ENCODE measurements at places on chromosomes 1 and 21.

DNA sequence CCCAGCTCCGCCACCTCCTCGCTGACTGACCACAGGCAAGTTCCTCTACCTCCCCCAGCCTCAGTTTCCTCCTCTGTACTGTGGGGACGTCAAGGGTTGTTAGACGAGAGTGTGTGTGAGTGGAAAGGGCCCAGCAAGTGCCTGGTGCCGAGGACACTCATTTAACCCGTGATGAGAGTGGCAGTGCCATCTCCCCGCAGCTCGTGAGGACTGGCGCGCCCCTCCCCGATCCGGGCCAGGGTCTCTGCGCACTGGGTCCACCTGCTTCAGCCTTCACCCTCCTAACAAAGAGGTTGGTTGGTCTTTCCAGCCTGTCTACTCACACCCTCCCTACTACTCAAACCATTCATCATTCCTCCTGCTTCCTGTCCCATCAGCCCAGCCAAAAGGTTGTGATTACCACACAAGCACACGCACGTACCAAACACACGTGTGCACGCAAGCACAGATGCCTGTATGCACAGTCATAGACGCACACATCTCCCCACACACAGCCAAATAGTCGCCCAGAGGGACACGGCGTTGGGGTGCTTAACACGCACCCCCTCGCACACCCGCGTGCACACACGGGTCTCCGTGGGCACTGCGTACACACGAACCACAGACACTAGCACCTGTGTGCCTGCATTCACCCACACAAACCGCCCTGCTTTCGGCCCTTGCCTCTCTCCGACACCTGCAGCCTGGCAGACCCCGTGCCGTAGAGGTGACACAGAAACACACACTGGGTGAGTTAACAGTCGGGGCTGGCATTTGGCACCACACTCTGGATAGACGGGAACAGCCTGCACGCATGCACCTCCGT lies 39.3 kb downstream of the TAS1R2 start:
- no peak for DNase-seq

DNA sequence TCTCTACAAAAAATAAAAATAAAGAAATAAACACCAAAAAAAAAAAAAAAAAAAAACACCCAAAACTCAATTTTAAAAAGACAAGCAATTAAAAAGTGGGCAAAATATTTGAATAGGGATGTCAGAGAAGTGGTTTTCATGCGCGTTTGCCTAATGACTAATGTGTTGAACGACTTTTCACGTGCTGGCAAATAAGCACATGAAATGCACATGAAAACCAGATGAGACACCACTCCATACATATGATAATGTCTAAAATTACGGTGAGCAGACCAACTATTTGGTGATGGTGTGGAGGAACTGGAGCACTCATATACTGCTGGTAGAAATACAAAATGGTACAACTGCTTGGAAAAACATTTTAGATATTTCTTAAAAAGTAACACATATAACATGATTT lies 39.4 kb upstream of the UHMK1 start:
- DNase-seq = no peak

DNA sequence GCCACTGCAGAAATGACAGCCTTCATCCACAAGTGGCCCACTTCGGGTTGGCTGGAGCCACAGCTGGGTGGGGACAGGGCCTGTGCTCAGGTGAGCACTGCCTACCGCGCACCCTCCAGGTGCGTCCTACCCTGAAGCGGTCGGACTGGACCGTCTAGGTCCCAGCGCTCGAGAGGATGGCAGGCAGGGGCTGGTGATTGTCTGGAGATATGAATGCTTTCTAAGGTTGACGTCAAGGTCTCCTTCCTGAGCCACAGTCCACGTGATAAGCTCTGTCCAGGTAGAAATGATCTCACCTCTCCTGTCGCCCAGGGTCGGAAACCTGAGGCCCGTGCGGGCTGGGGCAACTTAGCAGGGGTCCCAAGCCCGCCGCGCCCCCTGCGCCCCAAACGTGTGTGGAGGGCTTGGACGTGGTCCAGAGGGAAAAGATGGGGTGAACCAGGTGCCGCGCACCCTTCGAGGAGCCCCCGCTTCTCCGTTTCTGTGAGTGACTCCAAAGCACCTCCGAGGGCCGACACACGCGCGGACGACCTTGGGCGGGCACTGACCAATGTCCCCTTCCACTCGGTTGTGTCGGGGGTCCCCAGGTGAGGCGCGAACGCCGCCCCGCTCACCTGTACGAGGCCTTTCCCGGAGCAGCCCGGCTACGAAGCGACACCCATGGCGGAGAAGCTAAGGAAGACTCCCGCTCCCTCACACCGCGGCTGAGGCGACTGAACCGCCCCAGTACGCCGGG lies 853 bp upstream of the DOP1B start:
- no peak for DNase-seq

- no peak for DNase-seq
These were observed 8.7 kb downstream of the IER5 start for GRCh38 chr1:181097242-181097641.

GRCh38 chr1:88640060-88640459 lies 44.0 kb upstream of the PKN2 start:
- no peak for DNase-seq

DNA sequence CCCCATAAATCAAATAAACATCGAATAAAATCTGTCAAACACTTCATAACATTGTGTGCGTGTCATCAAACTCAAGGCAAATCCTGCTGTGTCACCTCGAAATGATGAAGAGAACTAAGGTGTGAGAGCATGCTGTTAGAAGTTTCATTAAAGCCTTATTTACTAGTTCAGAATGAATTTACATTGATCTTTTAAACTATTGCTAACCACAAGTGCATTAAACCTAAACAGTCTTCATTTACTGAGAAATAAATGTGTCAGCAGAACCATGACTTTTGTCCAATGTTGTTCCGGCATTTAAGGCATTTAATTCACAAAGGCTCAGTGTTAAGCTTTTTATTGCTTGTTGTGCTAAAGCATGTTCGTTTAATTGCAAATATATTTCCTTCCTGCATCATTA lies 474.4 kb downstream of the SETD4 start:
- DNase-seq = no peak

- DNase-seq = no peak
These were observed 21.7 kb downstream of the GPR3 start for GRCh38 chr1:27414091-27414490.

- no peak for DNase-seq
These were observed 9.8 kb downstream of the PPFIA4 start for GRCh38 chr1:203036135-203036534.

GRCh38 chr1:23171181-23171755 lies 2.6 kb upstream of the LUZP1 start:
- DNase-seq = no peak

- no peak for DNase-seq
These were observed 27.3 kb downstream of the FAM151A start for GRCh38 chr1:54595956-54596498.

DNA sequence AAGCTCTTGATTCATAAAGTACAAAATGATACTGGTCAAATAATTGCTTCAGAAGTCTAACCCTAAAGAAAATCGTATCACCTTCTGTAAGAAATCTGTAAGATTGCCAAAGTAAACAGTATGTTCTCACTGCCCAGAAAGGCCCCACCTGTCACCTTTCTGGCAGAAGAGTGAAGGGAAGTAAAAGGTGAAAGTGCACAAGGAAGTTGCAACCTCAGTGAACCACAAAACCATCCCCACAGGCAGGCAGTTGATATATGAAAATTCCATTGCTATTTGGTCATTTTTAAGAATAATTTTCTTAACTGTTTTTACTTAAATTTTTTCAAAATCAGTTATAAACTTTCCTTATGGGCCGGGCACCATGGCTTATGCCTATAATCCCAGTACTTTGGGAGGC lies 48.5 kb upstream of the FBXO28 start:
- no peak for DNase-seq

DNA sequence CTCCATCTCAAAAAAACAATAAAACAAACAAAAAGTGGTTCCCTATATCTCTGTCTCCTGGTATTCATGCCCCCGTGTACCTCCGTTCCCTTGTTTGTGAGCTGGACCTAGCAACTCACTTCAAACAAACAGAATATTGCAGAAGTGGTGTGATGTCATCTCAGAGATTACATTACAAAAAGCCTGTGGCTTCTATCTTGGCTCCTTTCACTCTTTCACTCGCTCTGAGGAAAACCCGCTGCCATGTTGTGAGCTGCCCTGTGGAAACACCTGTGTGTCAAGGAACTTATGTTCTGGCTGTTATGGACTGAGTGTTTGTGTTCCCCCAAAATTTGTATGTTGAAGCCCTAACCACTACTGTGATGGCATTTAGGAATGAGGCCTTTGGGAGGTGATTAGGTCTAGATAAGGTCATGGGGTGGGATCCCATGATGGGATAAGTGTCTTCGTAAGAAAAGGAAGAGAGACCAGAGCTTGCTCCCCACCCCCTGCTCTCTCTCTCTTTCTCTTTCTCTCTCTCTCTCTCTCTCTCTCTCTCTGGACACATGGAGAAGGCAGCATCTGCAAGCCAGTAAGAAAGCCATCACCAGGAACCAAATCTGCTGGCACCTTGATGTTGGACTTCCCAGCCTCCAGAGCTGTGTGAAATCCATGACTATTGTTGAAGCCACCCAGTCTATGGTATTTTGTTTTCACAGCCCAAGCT lies 7.4 kb upstream of the HYI start:
- DNase-seq = no peak

DNA sequence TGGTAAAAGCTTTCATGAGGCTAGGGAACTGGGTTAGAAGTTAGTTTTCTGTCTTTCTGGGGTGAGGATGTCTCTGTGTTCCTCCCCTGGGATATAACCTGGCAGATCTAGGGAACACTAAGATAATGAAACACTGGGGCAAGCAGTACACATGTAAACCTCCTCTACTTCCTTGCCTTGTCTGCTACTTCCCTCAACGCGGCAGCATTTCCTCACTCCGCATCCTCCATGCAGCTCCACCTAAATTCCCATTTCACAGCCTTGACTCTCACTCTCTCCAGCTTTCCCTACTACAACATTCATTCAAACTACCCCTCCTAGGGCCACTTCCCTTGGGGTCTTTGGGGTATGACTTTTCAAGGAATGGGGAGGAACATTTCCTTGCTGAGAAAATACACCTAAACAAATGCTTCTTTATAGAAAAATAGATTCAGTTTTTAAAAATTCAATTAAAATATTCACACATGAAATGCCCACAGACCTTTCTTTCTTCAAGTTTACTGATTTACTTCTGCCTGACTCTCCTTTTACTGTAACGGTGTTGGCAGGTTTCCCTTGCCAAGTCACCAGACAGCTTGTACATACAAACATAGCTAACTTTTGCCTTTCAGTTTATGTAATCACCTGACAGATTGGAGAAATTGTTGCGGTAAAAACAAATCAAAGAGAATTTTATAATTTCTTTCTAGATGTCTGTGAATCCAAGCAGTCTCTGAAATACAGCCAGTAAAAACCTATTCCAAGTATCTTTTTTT lies 90.1 kb downstream of the TNFSF18 start:
- DNase-seq = no peak

GRCh38 chr1:101410048-101410878 lies 173.4 kb downstream of the S1PR1 start:
- DNase-seq = no peak
